ENCODE measurements at places on chromosomes 5 and 9.

DNA sequence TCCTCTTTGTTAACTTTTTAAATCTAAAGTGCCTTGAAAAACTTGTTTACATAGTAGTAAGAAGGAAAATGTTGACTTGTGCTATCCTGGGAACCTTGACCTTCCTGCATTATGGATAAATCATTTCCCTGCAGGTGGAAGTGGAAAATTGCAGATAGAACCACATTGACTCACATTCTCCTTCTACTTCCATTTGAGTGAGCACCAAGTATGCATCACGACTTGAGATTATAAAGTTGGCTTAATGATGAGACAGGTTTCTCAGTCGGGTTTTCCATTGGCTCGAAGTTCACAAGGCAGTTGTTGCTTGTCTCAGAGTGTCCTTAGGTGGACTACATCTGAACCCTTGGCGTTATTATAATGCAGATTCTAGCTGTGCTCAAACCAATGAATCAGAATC lies 39.9 kb downstream of the DOCK8 start:
- H3K4me3 ChIP-seq: no peak overlapping the region
- H3K36me3 ChIP-seq: no peaks in the 10 kb centered on the region
- peaks cover 65% of the 10 kb centered on the region for H3K4me1 ChIP-seq
- H3K27me3 ChIP-seq: no peaks in the 10 kb centered on the region

DNA sequence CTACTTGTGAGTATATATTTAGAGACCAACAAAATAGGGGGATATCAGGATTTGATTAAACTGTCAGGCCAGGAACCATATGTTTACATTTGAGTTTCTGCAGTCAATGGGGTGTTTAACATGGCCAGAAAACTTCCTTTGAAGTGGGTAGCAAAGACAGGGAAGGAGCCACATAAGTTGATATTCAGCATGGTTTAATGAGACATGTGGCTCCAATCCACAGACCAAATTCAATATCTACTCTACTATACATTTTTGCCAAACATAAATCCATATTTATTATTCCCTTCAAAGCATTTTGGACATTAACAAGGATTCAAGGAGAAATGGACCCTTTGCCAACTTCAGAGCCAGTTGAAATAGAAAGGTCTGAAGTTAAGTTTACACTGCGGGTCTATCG lies 99.8 kb downstream of the TAF11L14 start:
- no peak overlapping the region for H3K27ac ChIP-seq
- no peak overlapping the region for H3K4me3 ChIP-seq
- H3K4me1 ChIP-seq: no peaks in the 10 kb centered on the region
- H3K36me3 ChIP-seq: no peaks in the 10 kb centered on the region
- no peak for DNase-seq

DNA sequence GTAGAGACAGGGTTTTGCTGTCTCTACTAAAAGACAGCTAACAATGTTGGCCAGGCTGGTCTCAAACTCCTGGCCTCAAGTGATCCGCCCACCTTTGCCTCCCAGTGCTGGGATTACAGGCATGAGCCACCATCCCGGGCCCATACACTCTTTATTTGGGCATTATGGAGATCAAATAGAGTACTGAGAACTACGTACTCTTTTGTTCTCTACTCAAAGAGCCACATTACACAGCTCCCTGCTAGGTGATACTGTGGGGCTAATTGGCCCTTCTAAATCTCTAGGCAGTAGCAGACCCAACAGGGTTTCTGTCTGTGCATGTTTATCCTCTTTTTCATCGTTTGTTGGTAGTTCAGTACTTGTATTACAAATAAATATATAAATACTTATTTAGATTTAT lies 16.1 kb downstream of the CKMT2 start:
- H3K4me1 ChIP-seq: no peaks in the 10 kb centered on the region
- no peaks in the 10 kb centered on the region for H3K36me3 ChIP-seq
- no peaks in the 10 kb centered on the region for H3K27me3 ChIP-seq
- H3K27ac ChIP-seq: no peak overlapping the region
- no peak overlapping the region for H3K4me3 ChIP-seq

GRCh38 chr5:43000111-43000840 lies 39.8 kb downstream of the ANXA2R start:
- peaks cover 6% of the 10 kb centered on the region for H3K4me1 ChIP-seq
- no peaks in the 10 kb centered on the region for H3K36me3 ChIP-seq
- H3K27me3 ChIP-seq: no peaks in the 10 kb centered on the region
- DNase-seq: no peak

- H3K36me3 ChIP-seq: no peaks in the 10 kb centered on the region
- DNase-seq: no peak
- H3K4me1 ChIP-seq: peaks cover 6% of the 10 kb centered on the region
Measured at GRCh38 chr9:96241391-96241809, 60.6 kb downstream of the HSD17B3 start.

GRCh38 chr5:17713301-17713700 lies 79.0 kb downstream of the TAF11L14 start:
- no peaks in the 10 kb centered on the region for H3K27me3 ChIP-seq
- H3K4me3 ChIP-seq: no peak overlapping the region
- no peaks in the 10 kb centered on the region for H3K4me1 ChIP-seq
- no peaks in the 10 kb centered on the region for H3K36me3 ChIP-seq
- no peak overlapping the region for H3K27ac ChIP-seq
- no peak for DNase-seq

DNA sequence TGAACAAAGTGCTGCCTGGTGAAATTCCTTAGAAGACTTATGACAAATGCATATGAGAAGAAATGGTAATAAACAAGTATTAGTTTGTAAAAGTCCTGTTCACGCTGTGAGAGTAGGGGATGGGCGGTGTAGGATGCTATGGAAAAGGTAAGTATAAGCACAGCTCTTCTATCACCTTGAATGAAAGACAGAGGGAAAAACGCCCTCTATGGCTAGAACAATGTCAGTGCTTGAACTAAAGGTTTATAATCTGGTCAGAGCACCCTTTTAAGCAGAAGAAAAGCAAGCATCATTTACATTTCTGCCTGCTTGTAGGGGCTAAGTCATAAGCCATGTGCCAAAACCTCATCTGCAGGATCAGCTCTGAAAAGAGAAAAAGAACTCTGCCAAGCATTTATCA lies 115.2 kb downstream of the LHFPL2 start:
- H3K4me1 ChIP-seq: peaks cover 18% of the 10 kb centered on the region
- no peaks in the 10 kb centered on the region for H3K27me3 ChIP-seq
- H3K27ac ChIP-seq: no peak overlapping the region
- H3K4me3 ChIP-seq: no peak overlapping the region
- peak; percentile 64 for DNase-seq

GRCh38 chr5:92836855-92837755 lies 743.9 kb downstream of the NR2F1-AS1 start:
- DNase-seq: no peak
- H3K36me3 ChIP-seq: no peaks in the 10 kb centered on the region
- no peaks in the 10 kb centered on the region for H3K27me3 ChIP-seq
- H3K4me3 ChIP-seq: no peak overlapping the region
- H3K27ac ChIP-seq: no peak overlapping the region

GRCh38 chr5:10941900-10942299 lies 180.9 kb upstream of the DAP start:
- DNase-seq: no peak
- H3K27me3 ChIP-seq: peaks cover 6% of the 10 kb centered on the region
- H3K27ac ChIP-seq: no peak overlapping the region
- H3K36me3 ChIP-seq: no peaks in the 10 kb centered on the region

- no peak overlapping the region for H3K27ac ChIP-seq
- H3K36me3 ChIP-seq: no peaks in the 10 kb centered on the region
- DNase-seq: no peak
- H3K4me3 ChIP-seq: no peak overlapping the region
- no peaks in the 10 kb centered on the region for H3K27me3 ChIP-seq
Measured at GRCh38 chr9:73611032-73611431, 459.4 kb downstream of the ANXA1 start.

DNA sequence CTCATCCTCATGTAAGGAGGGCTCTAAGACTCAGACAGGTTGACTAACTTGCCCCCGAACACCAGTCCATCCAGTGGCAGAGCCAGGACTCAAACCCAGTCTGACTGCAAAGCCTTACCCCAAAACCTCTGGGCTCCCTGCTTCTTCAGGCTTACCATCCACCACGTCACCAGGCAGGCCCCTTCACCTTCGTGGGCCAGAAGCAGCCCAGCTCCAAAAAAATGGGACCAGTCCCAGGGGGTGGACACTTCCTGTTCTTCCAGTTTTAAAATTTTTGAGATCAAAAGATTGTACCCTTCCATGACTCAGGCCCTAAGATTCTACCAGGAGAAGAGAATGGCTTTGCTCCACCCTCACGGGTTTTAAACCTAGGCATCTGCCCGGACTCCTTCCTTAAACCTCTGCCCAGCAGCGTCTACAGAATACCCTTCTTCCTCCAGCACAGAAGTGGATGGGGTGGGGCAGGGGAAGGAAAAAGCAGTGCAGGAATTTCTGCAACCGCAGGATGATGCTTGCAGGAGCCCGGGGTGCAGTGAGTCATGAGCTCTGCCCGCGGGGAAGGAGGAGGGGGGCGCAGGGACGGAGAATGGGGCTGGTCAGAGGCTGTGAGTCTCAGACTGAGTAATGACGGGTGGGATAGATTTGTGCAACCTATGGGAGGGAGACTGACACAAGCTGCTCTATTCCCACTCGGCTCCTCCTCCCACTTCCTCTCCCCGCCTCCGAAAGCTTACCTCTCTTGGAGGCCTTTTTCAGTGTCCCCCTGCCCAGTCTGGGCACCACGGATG lies 50.4 kb upstream of the STXBP1 start:
- H3K27ac ChIP-seq: peak overlapping the region; percentile 72
- no peak overlapping the region for H3K4me3 ChIP-seq
- no peaks in the 10 kb centered on the region for H3K27me3 ChIP-seq
- H3K4me1 ChIP-seq: peaks cover 50% of the 10 kb centered on the region
- peaks cover 72% of the 10 kb centered on the region for H3K36me3 ChIP-seq

DNA sequence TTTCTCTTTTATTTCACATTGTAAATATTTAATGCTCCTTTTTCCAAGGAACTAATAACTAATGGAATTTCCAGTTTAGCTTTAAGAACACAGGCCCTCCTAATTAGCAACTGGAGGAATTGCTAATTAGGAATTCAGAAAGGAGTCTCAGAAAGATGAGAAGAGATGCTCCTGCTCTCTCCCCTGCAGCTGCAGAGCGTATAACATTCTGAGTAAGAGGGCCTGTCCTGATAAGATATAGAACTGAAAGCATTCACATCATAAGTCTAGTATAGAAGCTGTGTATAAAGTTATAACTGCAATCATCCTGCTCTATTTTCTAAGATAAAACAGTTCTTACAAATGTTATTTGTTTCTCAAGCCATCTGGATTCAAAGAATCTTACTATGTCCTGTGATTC lies 83.2 kb downstream of the DTWD2 start:
- H3K4me1 ChIP-seq: no peaks in the 10 kb centered on the region
- no peak for DNase-seq
- no peak overlapping the region for H3K27ac ChIP-seq
- H3K27me3 ChIP-seq: no peaks in the 10 kb centered on the region
- no peak overlapping the region for H3K4me3 ChIP-seq
- no peaks in the 10 kb centered on the region for H3K36me3 ChIP-seq

DNA sequence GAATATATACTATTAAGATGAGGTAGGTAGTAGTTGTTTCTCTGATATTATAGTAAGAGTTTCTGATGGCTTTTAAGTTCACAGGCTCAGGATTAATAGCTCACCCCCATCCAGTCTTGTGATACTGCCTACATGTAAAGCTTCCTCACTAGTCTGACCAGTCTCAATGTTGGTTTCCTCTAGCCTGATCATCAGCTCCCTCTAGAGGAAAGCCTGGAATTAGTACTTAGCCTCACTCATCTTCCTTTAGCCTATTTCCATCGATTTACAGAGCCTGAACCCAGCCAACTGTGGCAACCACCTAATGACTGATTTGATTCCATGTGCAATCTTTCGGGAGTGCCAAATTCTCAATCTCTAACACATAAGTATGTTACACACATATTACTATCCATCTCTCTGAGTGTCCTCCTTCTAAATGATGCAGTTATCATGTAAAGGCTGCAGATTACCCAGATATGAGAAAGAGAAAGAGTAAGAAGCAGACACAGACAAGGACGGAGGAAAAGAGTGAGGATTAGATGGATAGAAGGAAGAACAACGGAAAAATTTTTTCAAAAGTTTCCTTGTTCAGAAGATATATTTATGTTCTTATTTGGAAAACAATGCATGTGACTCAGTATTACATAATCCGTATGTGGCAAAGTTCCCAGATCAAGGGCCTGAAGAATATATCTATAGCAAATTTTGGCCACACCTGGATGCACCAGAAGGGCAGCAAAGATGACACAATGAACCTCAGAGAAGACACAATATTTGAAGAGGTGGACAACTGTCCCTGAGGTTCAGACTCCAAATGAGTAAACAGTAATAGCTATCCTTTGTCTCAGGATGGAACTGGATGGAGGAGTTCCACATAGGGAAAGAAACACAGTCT lies 333.7 kb downstream of the ELAVL2 start:
- H3K4me3 ChIP-seq: no peak overlapping the region
- H3K27ac ChIP-seq: no peak overlapping the region
- no peaks in the 10 kb centered on the region for H3K4me1 ChIP-seq
- H3K36me3 ChIP-seq: no peaks in the 10 kb centered on the region
- H3K27me3 ChIP-seq: no peaks in the 10 kb centered on the region
- DNase-seq: no peak

GRCh38 chr5:158429564-158429963 lies 570.6 kb upstream of the CLINT1 start:
- H3K4me1 ChIP-seq: no peaks in the 10 kb centered on the region
- no peak for DNase-seq
- H3K27me3 ChIP-seq: no peaks in the 10 kb centered on the region
- no peak overlapping the region for H3K27ac ChIP-seq
